ENCODE measurements at places on chromosomes 16 and 17. TPM values are rescaled to one million over a fixed set of nuclear protein-coding genes. Genes with fewer than 3 reads are reported as not detected.

Gene SCGB1C2
- total RNA-seq = not detected

Gene HSPB9
- total RNA-seq = 0.69 TPM

Gene CD300A
- total RNA-seq = 0.45 TPM

Gene CCDC154
- total RNA-seq = 6.1 TPM

Gene ZNF778
- total RNA-seq = 16.6 TPM

Gene ARMC7
- 19.8 TPM for total RNA-seq

Gene KRTAP17-1
- total RNA-seq = not detected

Gene EXOC3L1
- 0.31 TPM for total RNA-seq

Gene DLX4
- total RNA-seq = 2.4 TPM

Gene STRADA
- total RNA-seq = 18.2 TPM

Gene ABCA10
- total RNA-seq = 0.28 TPM

Gene SOX8
- total RNA-seq = 0.92 TPM
